Memory B cell (primary cell): ENCODE measurements at places on chromosomes 5 and 9.
A peak's percentile ranks its signal among the peaks of the same experiment; 100 is the strongest.

- H3K4me1 ChIP-seq, result peaks cover 4% of the 10 kb centered on the region
- no peaks in the 10 kb centered on the region for H3K27me3 ChIP-seq
- no peaks in the 10 kb centered on the region for H3K36me3 ChIP-seq
- no peak for DNase-seq
- H3K4me3 ChIP-seq, result no peak overlapping the region
- H3K27ac ChIP-seq, result no peak overlapping the region
Observed at GRCh38 chr9:118088090-118088489, 383.9 kb downstream of the TLR4 start.

GRCh38 chr5:146203872-146204192 is 427 bp downstream of the RBM27 start:
- no peak overlapping the region for H3K4me3 ChIP-seq
- H3K27ac ChIP-seq, result no peak overlapping the region
- H3K36me3 ChIP-seq, result no peaks in the 10 kb centered on the region
- H3K27me3 ChIP-seq, result no peaks in the 10 kb centered on the region
- no peaks in the 10 kb centered on the region for H3K4me1 ChIP-seq
- DNase-seq, result no peak

GRCh38 chr9:357560-357959 is 142.9 kb downstream of the DOCK8 start:
- H3K4me1 ChIP-seq, result peaks cover 2% of the 10 kb centered on the region
- no peak for DNase-seq

GRCh38 chr9:18490641-18491370 is 16.9 kb downstream of the ADAMTSL1 start:
- no peak overlapping the region for H3K4me3 ChIP-seq
- H3K27me3 ChIP-seq, result no peaks in the 10 kb centered on the region
- H3K27ac ChIP-seq, result no peak overlapping the region
- no peak for DNase-seq

DNA sequence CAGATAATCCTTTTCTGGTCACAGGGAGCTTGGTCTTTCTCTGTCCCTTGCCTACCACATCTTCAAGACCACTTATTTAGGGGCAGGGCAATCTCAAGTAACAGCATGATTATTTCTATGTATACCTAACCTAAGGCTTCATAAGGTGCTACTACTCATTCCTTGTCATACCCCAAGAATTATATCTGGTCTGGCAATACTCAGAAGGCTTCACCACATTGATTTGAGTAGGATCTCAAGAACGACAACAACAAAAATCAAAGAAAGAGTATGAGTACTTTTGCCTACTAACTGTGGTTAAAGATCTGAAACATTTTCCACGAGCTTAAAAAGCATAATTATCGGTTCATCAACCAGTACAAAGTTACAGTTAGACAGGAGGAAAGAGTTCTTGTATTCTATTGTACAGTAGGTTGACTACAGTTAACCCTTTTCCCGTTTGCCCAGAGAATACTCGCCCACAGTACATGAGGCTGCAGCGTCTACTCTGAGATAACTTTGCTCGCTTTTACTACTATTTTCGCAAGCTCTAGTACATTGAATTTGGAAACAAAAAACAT is 41.0 kb downstream of the FANCC start:
- H3K27me3 ChIP-seq, result no peaks in the 10 kb centered on the region
- no peak for DNase-seq
- peaks cover 9% of the 10 kb centered on the region for H3K4me1 ChIP-seq
- no peak overlapping the region for H3K27ac ChIP-seq
- peaks cover 4% of the 10 kb centered on the region for H3K36me3 ChIP-seq
- H3K4me3 ChIP-seq, result no peak overlapping the region

DNA sequence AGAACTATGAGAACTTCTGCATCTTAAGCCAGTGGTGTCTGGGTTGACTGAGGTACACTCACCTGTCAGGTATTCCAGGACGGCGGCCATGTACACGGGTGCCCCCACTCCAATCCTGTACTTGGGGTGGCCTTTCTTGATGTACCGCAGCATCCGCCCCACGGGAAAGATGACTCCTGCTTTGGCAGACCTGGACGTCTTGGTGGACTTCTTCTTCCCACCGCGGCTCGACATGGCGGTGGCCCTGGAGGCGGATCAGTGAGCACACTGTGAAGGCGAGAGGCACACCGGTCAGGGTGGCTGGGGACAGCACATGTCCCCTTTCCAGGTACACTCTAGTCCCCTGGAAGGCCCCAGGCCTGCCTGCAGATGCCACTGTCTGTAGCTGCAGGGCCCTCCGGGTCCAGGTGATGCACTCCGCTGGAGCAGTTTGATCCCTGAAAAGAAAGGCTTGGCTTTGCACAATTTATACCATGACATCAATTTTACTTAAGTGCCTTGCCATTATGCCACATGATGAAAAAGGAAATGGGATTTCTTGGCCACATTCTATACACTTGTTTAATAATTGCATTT is 10.1 kb downstream of the MACROH2A1 start:
- H3K4me1 ChIP-seq, result peaks cover 40% of the 10 kb centered on the region
- H3K27me3 ChIP-seq, result no peaks in the 10 kb centered on the region
- H3K36me3 ChIP-seq, result peaks cover 39% of the 10 kb centered on the region

GRCh38 chr5:59430066-59430685 is 463.4 kb downstream of the PDE4D start:
- no peak overlapping the region for H3K4me3 ChIP-seq
- no peaks in the 10 kb centered on the region for H3K4me1 ChIP-seq
- H3K36me3 ChIP-seq, result no peaks in the 10 kb centered on the region
- no peak for DNase-seq
- H3K27ac ChIP-seq, result no peak overlapping the region

DNA sequence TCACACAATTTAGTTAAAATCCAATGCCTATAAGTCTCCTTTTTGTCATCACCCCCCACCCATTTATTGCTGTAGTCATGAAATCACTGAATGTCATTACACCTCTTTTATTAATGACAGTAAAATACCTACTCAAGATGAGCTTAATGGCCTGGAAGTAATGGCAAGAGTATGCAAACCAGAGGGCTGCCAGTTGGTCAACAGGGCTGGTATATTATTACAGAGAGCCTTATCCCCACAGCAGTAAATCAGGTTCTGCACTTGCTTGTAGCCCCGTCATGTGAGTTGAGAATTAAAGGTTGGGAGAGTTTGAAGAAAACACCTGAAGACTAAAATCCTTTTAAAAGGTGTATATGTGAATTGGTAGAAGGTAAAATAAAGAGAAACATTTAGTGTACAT is 372.4 kb downstream of the MAT2B start:
- no peak overlapping the region for H3K4me3 ChIP-seq
- no peaks in the 10 kb centered on the region for H3K27me3 ChIP-seq
- peaks cover 8% of the 10 kb centered on the region for H3K4me1 ChIP-seq
- peak overlapping the region; percentile 24 for H3K27ac ChIP-seq
- DNase-seq, result no peak

DNA sequence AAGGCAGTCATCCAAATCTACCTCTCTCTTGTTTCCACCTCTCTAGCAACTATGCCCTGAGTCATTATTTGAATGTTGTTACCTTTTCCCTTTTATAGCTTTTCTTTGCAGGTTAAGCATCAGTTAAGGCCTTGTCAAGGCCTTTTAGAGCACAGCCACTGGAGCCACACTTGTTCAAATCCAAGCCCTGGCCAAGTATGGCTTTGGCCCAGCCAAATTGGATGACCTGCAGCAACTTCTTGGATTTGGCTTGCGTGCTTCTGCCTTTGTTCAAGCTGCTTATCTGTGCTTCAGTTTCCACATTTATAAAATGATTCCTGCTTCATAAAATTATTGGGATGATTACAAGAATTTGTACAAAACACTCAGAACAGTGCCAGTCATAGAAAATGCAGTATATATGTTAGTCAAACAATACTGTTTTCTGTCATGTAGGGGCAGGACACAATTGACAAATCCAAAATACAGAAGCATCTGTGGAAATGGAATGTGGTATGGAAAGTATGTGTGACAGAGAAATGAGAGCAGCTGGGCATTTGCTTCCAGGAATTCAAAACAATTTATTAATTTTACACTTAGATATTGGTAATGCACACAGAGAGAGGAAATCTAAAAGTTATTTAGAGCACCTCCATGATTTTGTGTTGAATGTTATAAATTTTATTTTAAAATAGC is 17.9 kb upstream of the RLN1 start:
- H3K27me3 ChIP-seq, result no peaks in the 10 kb centered on the region
- peaks cover 2% of the 10 kb centered on the region for H3K4me1 ChIP-seq
- DNase-seq, result no peak
- H3K27ac ChIP-seq, result no peak overlapping the region
- H3K36me3 ChIP-seq, result peaks cover 18% of the 10 kb centered on the region

DNA sequence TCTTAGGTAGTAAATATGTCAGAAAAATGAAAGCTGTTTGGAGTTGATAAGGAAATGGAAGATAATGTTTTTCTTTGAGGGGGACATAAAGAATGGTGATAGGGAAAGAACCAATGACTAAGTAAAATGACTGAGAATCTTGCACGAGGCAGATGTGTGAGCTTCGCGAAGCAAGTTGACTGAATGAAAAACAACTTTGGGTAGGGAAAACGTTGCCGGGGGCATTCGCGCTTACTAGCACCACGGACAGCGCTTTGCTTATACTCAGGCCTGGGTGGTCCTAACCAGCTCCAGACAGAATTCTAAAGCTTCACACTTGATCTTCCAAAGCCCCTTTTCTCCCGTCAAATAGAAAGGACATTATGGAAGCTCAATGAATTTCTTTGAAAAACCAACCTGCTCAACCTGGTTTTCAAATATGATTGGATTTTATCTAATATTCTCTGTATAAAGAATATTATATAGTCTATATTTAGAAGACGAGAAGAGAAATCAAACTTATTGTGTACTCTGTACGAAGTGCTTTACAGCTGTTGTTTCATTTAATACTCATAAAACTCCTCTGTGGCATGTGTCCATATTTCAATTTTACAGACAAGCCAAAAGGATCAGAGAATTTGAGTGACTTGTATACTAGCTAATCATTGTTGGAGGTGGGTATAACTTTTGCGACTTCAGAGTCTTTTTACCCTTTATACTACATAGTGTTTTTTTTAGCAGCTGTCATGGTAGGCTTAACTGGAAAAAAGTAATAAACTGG is 1.9 kb upstream of the CDKN2B start:
- no peak overlapping the region for H3K27ac ChIP-seq
- H3K36me3 ChIP-seq, result no peaks in the 10 kb centered on the region
- H3K4me1 ChIP-seq, result peaks cover 12% of the 10 kb centered on the region

DNA sequence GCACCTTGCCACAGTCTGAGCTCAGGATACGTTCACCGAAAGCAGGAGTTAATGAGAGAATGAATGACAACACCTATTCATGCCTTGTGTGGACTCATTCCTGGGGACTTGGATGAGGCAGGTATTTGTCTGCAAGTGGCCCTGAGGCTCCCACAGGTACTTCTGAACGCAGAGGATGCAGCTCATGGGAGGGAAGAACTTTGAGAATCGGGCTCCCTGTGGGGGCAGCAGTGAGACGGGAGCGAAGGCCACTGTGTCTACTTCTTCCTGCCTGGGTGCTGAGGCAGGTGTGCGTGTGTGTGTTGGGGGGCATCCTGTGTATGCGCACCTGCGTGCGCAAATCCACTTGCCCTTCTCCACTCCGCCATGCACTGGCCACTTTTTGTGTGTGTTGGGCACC is 42.2 kb downstream of the PTPN3 start:
- DNase-seq, result no peak
- no peak overlapping the region for H3K4me3 ChIP-seq
- H3K36me3 ChIP-seq, result no peaks in the 10 kb centered on the region
- H3K27me3 ChIP-seq, result peaks cover 19% of the 10 kb centered on the region
- no peak overlapping the region for H3K27ac ChIP-seq
- H3K4me1 ChIP-seq, result no peaks in the 10 kb centered on the region

- no peak overlapping the region for H3K4me3 ChIP-seq
- peaks cover 12% of the 10 kb centered on the region for H3K4me1 ChIP-seq
- no peaks in the 10 kb centered on the region for H3K36me3 ChIP-seq
- H3K27me3 ChIP-seq, result peaks cover 33% of the 10 kb centered on the region
- no peak for DNase-seq
Observed at GRCh38 chr5:176822041-176822792, 11.9 kb downstream of the UNC5A start.

- DNase-seq, result no peak
- peaks cover 26% of the 10 kb centered on the region for H3K4me1 ChIP-seq
- H3K4me3 ChIP-seq, result no peak overlapping the region
Observed at GRCh38 chr9:112179816-112180215, 4.7 kb upstream of the SUSD1 start.

DNA sequence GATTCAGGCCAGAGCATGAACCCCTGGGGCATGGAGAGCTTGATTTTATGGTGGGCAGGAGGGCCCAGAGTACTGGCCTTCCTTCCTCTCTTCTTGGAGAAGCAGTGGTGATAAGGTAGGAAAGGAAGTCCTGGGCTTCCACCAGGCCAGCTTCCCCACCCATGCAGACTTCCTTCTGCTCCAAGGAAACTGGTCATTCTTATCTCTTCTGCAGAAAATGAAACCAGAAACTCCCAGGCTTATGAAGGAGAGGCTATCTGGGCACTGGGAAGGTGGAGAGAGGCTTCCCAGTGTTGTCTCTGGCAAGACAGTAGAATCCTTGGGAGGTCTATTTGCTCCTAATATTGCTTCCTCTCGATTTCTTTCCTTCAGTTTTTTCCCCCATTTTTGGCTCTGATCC is 110.5 kb upstream of the EQTN start:
- peaks cover 6% of the 10 kb centered on the region for H3K36me3 ChIP-seq
- peaks cover 19% of the 10 kb centered on the region for H3K4me1 ChIP-seq
- no peaks in the 10 kb centered on the region for H3K27me3 ChIP-seq
- H3K27ac ChIP-seq, result no peak overlapping the region
- no peak for DNase-seq

GRCh38 chr5:66358741-66359140 is 214.6 kb downstream of the SREK1 start:
- peaks cover 2% of the 10 kb centered on the region for H3K4me1 ChIP-seq
- DNase-seq, result no peak
- no peak overlapping the region for H3K27ac ChIP-seq
- no peak overlapping the region for H3K4me3 ChIP-seq
- H3K36me3 ChIP-seq, result no peaks in the 10 kb centered on the region
- H3K27me3 ChIP-seq, result peaks cover 11% of the 10 kb centered on the region

DNA sequence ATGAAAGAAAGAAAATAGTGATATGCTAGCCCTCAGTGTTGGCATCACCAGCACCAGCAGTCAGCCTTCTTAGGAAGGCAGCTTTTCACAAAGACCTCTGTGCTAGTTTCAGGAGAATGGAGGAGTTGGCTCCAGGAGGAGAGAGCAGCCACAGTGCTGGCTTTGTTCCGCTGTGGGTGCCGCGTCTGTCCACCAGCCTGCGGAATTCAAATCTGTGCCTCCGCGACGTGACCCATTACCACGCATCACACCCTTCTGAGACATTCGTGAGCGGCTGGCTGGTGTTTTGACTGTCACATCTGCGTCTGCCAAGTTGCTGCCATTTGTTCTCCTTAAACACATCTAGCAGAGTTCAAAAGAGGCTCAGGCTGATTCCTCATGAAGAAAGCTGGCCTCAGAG is 34.4 kb downstream of the SNX18 start:
- H3K4me3 ChIP-seq, result no peak overlapping the region
- no peaks in the 10 kb centered on the region for H3K27me3 ChIP-seq
- H3K36me3 ChIP-seq, result peaks cover 31% of the 10 kb centered on the region
- DNase-seq, result no peak
- H3K27ac ChIP-seq, result no peak overlapping the region
